ENCODE measurements at places on chromosomes 11 and 22. TPM values are rescaled to one million over a fixed set of nuclear protein-coding genes. Genes with fewer than 3 reads are reported as not detected.

C11orf21 gene
- 0.31 TPM for total RNA-seq

RBMXL2 gene
- 0.10 TPM for total RNA-seq

GRIK4 gene
- 0.62 TPM for total RNA-seq

INTS4 gene
- 48.2 TPM for total RNA-seq

DNA sequence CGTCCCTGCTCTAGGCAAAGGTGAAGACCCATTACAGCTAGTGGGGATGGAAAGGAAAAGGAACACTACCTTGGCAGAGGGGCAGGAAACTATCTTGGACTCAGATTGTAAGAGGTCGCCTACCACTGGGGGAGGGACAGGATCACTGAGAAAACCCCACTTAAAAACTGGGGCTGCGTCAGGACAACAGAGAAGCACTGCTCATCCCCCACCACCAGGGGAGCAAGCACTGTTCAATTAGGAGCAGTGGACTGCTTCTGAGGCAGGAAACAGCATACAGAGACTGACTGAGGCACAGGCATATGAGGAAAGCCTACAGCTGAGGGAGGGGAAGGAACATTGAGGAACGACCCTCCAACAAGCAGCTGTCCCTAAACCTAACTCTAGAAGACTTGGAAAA is 20.8 kb upstream of the DLAT start:
- H3K27me3 ChIP-seq, result no peaks in the 10 kb centered on the region
- no peak overlapping the region for H3K27ac ChIP-seq
- H3K4me1 ChIP-seq, result no peaks in the 10 kb centered on the region
- no peak for DNase-seq

GRCh38 chr22:20524004-20524481 is 16.6 kb downstream of the MED15 start:
- no peak for DNase-seq
- H3K36me3 ChIP-seq, result no peaks in the 10 kb centered on the region
- H3K4me3 ChIP-seq, result no peak overlapping the region
- H3K27me3 ChIP-seq, result no peaks in the 10 kb centered on the region

DNA sequence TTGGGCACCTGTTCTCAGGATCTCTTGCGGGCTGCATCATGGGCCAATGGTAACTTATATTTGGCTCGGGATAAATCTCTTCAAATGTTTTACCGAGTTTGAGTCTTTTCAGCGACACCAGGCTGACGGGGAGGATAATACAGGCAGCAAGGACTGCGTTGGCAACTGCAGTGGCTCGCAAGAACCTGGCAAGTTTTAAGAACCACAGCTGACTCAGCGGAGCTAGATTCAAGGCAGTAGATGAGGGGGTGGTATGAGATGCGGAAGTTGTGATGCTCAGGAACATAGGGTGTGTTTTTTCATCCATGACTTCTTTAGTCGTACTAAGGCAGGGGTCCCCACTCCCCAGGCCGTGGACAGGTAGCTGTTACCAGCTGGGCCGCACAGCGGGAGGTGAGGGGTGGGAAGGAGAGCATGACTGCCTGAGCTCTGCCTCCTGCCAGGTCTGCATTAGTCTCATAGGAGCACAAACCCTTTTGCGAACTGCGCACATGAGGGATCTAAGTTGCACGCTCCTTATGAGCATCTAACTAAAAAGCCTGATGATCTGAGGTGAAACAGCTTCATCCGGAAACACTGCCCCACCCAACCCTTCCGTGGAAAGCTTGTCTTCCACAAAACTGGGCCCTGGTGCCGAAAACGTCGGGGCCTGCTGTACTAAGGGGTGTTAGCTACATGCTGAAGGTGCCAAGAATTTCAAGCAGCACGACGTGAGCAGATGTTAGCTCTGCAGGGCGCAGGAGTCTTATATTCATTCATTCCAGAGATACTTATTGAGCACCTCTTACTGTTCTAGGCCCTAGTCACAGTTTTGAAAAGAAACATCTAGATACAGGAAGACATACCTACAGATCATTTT is 6.4 kb upstream of the JAM3 start:
- H3K4me1 ChIP-seq, result no peaks in the 10 kb centered on the region
- no peak overlapping the region for H3K27ac ChIP-seq
- H3K27me3 ChIP-seq, result peaks cover 20% of the 10 kb centered on the region
- H3K4me3 ChIP-seq, result no peak overlapping the region
- H3K36me3 ChIP-seq, result no peaks in the 10 kb centered on the region

DNA sequence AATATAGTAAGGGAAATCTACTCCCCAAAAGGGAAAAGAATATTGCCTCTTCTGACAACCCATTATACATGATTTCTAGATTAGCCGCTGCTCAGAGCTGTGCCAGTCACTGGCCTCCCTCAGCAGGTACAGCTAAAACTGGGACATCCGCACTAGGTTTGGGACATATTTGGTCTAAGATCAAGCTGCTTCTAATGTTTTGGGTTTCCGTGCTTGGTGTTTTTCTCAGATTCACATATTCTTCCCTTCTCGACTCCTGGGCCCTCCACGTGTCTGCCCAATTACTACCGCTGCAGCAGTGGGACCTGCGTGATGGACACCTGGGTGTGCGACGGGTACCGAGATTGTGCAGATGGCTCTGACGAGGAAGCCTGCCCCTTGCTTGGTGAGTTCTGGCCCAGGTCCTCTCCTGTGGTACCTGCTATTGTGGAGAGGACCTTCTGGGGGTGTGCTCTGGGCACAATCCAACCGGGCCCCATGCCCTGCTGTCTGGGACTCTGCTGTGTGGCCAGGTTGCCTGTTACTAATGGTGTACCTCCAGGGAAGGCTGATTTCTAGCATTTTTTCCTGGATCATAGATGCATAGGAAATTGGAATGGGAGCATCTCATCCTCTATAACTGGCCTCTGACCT is 138.1 kb upstream of the SORL1-AS1 start:
- H3K27ac ChIP-seq, result no peak overlapping the region
- DNase-seq, result no peak
- 0 out of 2 replicates have a peak, but pooled peaks cover under 1% of the 10 kb centered on the region for H3K4me1 ChIP-seq
- no peak overlapping the region for H3K4me3 ChIP-seq
- no peaks in the 10 kb centered on the region for H3K27me3 ChIP-seq

- no peaks in the 10 kb centered on the region for H3K36me3 ChIP-seq
- DNase-seq, result no peak
- peak overlapping the region; percentile 87 for H3K4me3 ChIP-seq
- peaks cover 6% of the 10 kb centered on the region for H3K4me1 ChIP-seq
- no peaks in the 10 kb centered on the region for H3K27me3 ChIP-seq
- H3K27ac ChIP-seq, result peak overlapping the region; percentile 82
Observed at GRCh38 chr22:42856179-42856864, 751 bp downstream of the ARFGAP3 start.
